Stimulated activated CD4-positive, alpha-beta T cell treated with anti-CD3 and anti-CD28 coated beads, Interleukin-4, amount 100 ng/mL, for 24 hours (primary cell): ENCODE measurements at places on chromosomes 3 and 15.
A peak's percentile ranks its signal among the peaks of the same experiment; 100 is the strongest.

- no peak for DNase-seq
These were observed 434.8 kb upstream of the PROK2 start for GRCh38 chr3:72219752-72220151.

GRCh38 chr3:126508564-126508964 is 9.0 kb downstream of the UROC1 start:
- no peak for DNase-seq

DNA sequence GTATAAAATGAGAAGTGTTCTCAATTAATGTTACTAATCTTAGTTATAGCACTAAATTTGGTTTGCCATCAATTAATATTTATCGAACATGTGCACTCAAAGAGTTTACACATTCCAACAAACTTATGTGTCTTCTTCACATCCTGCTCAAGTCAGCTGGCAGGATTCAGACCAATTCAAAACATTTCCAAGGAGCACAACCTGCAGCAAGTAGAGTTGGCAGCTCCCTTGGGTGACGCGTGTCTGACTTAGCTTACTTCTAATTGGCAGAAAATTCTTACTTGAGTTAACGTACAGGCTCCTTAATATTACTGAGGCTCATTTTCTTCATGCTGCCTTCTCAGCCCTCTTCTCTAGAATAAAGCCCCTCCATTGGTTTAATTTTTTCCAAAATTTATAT is 110.4 kb upstream of the PFN2 start:
- DNase-seq: no peak

DNA sequence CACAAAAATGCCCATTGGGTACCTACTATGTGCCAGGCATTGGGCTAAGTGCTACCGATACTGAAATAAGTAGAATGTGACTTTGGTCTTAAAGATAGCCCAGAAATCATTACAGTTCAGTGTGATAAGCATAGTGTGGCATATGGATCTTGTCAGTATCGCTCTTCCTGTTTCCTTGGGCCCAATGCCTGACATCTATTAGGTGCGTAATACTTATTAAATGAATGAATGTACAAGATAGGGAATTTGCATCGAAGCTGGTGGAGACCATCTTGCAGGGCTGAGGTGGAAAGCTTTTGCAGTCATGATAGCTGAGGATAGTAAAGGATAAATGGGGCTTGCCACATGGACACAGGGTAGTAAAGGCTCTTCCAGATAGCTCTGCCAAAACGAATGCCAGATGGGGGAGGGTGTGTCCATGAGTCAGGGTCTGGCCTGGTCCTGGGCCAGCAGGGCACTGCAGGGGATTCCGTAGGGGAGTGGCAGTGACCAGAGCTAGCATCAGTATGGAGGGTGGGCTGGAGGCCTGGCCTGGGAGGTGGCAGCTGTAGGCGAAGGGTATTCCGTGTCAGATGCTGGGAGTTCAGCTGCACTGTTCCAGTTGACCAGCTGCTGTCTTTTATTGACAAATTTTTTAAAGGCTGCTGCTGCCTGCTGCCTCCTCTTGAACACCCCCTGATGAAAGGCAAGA is 23.5 kb downstream of the TSEN2 start:
- no peak for DNase-seq

DNA sequence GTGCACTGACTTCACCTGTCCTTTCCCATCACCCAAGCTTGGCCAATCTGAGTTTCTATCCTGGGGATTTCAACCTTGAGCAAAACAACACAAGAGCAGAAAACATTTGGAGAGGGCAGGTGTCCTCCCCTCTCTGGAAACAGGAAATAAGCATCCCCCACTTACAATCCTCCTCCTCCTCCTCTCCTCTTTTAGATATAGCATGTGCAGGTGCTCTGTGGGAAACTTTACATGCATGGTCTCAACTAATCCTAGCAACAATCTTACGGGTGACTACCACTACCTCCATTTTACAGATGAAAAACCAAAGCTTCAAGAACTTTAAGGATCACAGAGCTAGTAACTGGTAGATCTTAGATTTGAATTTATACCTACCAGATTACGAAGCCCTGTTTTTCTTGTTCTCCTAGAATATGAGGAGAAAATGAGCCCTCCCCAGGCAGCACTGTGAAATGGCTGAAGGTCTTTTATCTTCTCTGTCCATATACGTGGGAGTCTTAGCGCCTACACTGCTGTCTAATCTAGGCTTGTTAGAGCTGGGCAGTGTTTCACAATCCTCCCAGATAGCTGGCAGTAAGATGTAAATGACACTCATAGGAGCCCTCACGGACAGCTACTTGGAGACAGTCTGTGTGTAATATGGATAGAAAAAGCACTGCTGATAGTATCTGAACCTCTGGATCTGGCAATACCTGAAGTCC is 301.2 kb upstream of the PROK2 start:
- no peak for DNase-seq

DNA sequence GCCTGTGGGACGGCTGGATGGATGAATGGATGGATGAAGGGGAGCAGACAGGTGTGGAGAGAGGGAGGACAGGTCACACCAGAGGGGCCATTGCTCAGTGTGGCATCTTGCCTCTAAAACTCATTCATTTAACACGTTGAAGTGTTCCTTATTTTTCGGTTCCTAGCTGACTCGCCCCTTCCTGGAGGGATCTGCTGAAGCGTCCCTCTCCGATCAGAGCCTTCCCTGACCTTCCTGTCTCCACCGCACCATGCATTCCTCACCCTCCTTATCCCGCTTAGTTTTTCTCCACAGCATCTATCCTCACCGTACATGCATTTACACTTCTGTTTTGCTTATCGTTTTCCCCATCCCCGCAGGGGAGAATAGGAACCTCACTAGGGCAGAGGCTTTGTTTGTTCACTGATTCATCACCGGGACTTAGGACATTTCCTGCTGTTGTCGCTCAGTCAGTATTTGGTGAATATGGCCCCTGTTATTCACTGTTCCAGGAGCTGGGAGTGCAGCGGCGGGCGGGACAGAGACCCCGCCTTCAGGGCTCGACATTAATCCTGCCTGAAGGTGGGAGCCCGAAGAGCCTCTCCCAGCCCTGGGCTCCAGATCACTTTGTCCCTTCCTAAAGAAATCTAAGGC is 32.0 kb downstream of the FOXL2 start:
- no peak for DNase-seq

- DNase-seq: no peak
These were observed 133.9 kb upstream of the LRRFIP2 start for GRCh38 chr3:37308247-37308646.

GRCh38 chr15:78880813-78881212 is 8.1 kb downstream of the MORF4L1 start:
- DNase-seq: no peak

GRCh38 chr15:87500240-87500639 is 756.3 kb downstream of the NTRK3 start:
- DNase-seq: no peak

GRCh38 chr15:92098869-92099268 is 245.4 kb downstream of the SLCO3A1 start:
- DNase-seq: no peak

- DNase-seq: no peak
These were observed 307.2 kb downstream of the FEZF2 start for GRCh38 chr3:62065985-62066693.

- peak; percentile 94 for DNase-seq
These were observed at the start of gene RPL22L1 for GRCh38 chr3:170869645-170870593. Gene RPL22L1 (minus strand): TSS chr3:170870195. CDS start chr3:170870167, 28 bp downstream.

- DNase-seq: no peak
These were observed 4.4 kb upstream of the CA12 start for GRCh38 chr15:63385911-63386531.

GRCh38 chr3:179969525-179969924 is 67.2 kb downstream of the PEX5L start:
- no peak for DNase-seq

DNA sequence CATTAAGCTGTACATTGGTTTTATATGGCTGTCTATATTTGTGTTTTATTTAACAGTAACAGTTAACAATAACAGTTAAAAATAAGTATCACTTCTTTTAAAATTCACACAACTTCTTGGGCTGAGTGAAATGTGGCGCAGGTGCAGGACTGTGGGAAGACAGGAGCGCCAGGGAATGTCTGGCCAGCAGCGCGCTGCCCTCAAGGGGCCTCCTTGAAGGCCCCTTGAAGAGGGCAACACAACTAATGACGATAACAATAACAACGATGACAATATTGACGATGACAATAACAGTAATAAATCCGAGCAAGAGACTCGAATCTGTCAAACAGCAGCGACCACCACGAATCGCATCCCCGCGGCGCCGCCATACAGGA is 411 bp upstream of the PPP2R3A start:
- DNase-seq: no peak

- no peak for DNase-seq
These were observed 88.6 kb downstream of the LPP start for GRCh38 chr3:188242436-188243123.

DNA sequence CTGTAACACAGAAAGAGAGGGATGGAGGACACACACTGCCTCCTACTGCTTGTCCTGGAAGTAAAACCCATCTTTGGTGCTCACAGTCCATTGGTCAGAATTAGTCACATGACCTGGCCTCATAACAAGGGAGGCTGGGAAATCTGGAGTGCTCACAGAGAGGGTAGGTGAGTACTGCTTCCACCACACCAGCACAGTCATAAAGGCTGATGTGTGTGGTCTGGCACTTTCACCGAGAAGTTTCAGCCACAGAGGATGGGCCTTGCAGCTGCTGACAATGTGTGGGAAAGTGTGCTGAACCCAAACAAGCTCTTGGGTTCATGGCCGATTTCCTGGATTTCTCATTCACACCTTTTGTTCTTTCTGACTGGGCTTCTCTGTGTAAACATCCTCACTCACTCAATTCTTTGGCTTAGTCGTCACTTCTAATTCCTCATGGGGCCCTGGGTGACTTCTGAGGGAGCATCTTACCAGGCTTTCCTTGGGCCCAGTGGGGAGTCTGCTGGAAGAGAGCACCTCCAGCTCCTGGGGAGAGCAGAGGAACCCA is 100.7 kb downstream of the ASB7 start:
- DNase-seq: no peak

DNA sequence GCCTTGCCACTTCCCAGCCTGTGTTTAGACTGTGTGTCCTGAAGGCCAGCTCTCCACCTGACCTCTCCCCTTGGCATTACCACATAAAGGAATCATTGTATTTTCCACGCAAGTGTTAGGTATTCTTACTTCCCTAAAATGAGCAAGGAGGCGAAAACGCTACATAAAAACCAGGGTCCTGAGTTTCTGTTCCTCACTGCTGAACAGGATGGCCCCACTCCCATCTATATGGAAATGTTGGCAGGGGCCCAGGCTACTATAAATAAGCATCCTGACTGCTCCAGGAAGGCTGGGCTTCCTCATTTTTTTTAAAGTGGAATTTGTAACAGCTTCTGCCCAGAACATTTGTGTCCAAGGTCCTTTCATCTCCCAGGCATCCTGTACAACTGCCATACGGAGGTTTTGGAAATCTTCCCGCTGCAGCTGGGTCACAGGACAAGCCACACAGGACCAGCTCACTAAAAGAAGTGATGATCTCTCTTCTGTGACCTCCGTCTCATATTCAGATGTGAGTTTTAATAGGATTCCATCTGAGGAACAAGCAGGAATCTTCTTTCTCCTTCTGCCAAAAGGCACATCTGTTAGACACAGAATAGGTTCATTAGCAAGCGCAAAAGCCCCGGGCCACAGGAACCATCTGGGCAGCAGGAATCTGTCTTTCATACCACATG is 56.4 kb upstream of the LIMD1 start:
- DNase-seq: no peak

- DNase-seq: no peak
These were observed 25.0 kb downstream of the ANXA2 start for GRCh38 chr15:60372756-60373155.

- DNase-seq: no peak
These were observed 4.8 kb downstream of the VWA5B2 start for GRCh38 chr3:184234224-184234623.

GRCh38 chr3:174147798-174148197 is 711.3 kb upstream of the NAALADL2 start:
- DNase-seq: no peak

DNA sequence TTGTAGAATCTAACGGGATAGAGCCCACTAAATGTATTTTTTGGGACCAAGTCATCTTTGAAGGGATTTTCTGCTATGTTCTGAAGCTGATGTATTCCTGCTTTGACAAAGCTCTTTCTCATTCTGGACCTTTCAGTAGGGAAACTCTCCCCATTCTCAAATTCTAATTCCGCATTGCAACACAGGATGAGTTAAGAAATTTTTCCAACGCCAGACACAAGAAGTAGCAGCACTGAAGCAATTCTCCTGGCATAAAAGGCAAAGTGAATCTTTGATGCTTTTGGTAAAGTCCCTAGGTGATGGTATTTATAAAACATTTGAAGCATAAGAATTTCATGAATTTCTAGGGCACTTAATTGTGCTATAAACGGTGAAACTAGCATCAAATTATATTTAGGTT is 76.8 kb downstream of the ZPLD1 start:
- no peak for DNase-seq

- DNase-seq: no peak
These were observed 74.3 kb upstream of the SEC13 start for GRCh38 chr3:10395196-10395595.

DNA sequence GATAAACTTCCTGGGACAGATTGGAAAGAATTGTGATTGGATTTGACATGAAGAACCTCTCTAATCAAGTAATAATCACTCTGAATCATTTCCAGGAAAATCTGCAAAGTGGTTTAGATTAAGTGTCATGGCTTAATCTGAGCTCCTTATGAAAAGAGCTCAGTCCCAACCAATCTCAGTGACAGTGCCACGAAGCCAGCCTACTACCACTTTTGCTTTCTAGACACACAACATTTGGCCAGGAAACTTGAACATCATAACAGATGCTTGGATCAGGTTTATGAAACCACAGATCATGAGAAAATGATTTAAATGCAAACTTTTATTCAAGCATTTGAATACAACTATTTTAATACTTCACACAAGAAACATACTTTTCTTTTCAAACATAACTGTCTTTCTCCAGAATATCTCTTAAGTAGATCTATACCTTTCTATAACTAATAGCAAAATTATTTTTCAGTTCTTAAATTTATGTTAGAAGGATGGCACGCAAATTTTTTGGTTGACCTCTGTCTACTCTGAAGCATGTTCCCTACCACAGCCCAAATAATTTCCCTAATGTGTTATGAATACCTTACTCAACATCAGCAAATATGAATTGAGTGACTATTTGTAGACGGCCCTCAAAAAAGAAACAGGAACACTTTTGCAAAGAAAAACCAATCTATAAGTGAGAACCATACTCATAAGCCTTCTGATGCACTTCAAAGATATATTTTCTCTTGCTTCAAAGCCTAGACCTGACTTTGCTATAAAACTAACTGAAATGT is 495.0 kb upstream of the ZNF385D start:
- DNase-seq: no peak
